SIG-M5 (cell line): ENCODE measurements at places on chromosomes 6 and 20.

- DNase-seq, result no peak
Measured at GRCh38 chr6:133040094-133040802, 200.9 kb upstream of the EYA4 start.

- no peak for DNase-seq
Measured at GRCh38 chr20:21146215-21146614, 20.3 kb downstream of the KIZ start.

DNA sequence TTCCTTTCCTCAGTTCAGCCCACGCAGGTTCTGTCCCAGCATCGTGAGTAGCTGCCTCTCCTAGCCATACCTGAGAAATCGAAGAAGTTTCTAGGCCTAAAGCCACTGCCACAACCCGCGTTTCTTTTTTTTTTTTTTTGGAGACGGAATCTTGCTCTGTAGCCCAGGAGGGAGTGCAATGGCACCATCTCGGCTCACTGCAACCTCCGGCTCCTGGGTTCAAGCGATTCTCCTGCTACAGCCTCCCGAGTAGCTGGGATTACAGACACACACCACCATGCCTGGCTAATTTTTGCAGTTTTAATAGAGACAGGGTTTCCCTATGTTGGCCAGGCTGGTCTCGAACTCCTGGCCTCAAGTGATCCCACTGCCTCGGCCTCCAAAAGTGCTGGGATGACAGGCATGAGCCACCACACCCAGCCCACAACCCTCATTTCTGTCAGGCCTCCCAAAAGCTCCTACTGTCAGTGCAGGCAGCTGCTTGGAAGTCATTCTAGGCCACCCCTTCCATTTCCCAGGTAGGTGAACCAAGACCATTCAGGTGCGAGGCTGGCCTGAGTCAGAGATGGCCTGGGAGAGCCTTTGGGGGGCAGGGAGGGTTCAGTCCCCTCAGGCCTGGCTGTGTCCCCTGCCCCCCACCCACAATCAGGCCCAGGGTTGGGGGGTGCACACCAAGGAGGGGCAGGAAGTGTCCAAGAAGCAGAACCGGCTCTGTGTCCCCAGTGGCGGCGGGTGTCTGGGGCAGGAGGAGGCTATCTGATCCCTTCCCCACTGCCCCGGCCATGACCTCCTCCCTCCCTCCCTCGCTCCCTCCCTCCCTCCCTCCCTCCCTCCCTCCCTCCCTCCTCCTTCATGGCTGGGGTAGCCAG, 47.2 kb downstream of the NOL4L start:
- DNase-seq, result no peak

DNA sequence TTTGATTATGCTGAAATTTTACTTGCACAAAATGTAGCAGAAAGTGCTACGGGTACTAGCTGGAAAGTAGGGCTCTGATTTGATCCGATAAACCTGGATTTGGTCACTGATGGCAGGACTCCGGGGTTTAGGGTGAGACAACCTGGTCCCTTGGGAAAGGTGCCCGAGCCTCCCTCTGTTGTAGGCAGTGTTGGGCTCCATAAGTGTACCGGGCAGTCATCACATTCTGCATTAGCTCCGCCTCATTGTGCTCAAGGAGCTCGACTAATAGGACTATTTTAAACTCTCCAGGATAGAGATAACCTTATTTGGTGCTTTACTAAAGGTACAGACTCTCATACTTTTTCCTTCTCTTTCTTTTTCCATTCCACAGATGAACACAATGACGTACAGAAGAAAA, 117.6 kb downstream of the UTRN start:
- DNase-seq, result no peak

DNA sequence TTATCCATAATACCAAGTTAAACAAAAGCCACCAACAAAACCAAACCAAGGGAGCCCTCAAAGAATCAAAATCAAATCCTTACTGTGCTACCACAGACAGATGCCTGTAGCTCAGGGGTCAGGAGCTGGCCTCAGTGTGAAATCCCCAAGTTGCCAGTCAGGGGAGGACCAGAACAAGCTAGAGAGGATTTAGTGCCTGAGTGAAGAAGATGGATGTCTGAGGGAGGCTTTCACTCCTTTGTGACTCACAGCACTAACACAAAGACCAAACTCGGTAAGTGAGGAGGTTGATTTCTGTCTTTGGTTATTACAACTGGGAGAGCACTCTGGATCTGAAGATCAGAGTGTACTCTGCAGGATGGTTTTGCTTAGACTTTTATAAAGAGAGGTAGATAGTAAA, 189.9 kb upstream of the ZNF184 start:
- DNase-seq, result no peak

- DNase-seq, result no peak
Measured at GRCh38 chr6:158408013-158408412, 95.7 kb downstream of the TULP4 start.

- DNase-seq, result no peak
Measured at GRCh38 chr6:97668716-97669115, 385.7 kb upstream of the MMS22L start.

- DNase-seq, result no peak
Measured at GRCh38 chr6:15474196-15474595, 188.6 kb downstream of the DTNBP1 start.

DNA sequence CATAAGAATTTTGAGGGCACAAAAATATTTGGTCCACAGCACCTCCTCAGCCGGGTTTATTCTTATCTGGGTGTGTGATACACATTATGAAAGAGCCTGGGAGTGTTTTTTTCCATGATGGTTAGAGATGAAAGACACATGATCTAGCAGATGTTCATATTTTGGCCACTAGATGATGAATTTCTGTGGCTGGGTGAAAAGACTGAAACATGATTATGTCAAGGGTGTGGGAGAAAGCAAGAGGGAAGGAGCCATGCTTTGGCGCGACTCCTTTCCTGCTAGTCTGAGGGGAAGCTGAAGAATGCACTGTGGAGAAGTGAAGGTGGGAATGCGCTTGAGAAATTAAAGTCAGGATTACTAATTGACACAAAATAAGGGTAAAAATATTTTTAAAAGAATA, 102.3 kb downstream of the SH3BGRL2 start:
- DNase-seq, result no peak

DNA sequence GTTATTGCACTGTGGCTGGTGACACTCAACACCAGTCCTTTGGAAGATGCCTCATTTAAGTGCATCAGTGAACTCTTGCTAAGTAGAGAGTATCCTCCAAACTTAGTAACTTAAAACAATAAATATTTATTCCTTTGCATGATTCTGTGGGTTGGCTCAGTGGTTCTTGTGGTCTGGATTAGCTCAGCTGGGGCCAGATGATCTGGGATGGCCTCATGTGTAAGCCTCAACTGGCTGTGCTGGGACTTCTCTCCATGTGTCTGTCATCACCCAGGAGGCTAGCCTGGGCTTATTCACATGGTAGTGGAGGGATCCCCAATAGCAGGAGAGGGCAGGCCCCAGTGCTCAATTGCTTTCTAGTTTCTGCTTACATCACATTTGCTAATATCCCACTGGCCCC, 8.3 kb downstream of the LRRN4 start:
- DNase-seq, result no peak

GRCh38 chr6:82957868-82958245, 107.8 kb downstream of the UBE3D start:
- DNase-seq, result no peak

GRCh38 chr6:56009636-56010035, 134.2 kb upstream of the BMP5 start:
- no peak for DNase-seq

DNA sequence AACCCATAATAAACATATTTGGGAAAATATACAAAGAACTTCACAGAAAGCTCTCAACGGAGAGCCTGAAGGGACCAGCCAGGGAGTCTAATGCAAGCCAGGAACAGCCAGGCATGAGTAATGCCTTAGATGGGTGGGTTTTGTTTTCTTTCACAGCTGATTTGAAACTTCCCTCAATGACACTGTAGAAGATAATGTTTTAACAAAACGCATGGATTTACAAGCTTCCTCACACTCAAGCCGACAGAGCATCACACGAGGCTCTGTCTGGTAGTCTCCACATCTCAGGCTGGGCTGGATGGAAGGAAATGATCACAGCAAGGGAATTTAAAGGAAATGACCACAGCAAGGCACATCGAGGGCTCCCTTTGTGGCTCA, 113.9 kb downstream of the GMPR start:
- DNase-seq, result no peak

- DNase-seq, result no peak
Measured at GRCh38 chr20:47406849-47407682, 50.6 kb upstream of the ZMYND8 start.

- no peak for DNase-seq
Measured at GRCh38 chr20:40720826-40721225, 31.8 kb upstream of the MAFB start.

GRCh38 chr6:151772446-151772845, 35.0 kb upstream of the ESR1 start:
- DNase-seq, result no peak

DNA sequence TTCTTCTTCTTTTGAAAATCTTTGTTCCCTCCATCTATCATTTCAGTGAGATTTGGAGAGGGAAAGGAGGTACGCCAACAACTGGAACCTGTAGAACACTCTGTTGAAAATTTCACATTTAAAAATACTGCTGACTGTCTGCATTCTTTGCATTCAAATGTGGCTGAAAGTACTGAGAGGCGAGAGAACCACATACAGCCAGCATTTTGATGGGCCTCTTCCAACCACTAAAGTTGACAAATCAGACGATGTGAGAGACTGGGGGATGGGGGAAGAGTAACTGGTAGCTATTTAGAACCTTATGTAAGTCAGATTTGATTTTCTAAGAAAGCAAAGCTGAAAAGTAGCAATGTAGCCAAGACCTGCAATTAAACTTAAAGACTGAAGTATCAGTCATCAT, 77.5 kb downstream of the FKBP5 start:
- no peak for DNase-seq

DNA sequence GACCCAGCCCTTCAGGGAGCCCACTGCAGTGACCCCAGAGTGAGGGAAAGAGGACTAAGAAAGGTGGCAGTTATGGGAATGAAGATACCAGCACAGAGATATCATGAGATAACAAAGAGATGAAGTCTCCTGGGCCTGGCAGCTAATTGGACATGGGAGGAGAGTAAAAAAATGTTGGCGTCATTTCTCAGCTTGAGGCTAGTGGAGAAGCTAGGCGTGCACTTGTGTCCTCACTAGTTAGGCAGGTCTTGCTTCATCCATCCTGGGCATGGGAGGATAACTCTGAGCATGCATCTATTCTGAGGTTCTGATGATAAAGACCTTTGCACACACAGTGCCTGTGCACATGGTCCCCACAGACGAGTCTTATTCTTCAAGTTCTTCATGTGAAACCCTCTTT, 4.1 kb upstream of the GFOD1 start:
- no peak for DNase-seq

DNA sequence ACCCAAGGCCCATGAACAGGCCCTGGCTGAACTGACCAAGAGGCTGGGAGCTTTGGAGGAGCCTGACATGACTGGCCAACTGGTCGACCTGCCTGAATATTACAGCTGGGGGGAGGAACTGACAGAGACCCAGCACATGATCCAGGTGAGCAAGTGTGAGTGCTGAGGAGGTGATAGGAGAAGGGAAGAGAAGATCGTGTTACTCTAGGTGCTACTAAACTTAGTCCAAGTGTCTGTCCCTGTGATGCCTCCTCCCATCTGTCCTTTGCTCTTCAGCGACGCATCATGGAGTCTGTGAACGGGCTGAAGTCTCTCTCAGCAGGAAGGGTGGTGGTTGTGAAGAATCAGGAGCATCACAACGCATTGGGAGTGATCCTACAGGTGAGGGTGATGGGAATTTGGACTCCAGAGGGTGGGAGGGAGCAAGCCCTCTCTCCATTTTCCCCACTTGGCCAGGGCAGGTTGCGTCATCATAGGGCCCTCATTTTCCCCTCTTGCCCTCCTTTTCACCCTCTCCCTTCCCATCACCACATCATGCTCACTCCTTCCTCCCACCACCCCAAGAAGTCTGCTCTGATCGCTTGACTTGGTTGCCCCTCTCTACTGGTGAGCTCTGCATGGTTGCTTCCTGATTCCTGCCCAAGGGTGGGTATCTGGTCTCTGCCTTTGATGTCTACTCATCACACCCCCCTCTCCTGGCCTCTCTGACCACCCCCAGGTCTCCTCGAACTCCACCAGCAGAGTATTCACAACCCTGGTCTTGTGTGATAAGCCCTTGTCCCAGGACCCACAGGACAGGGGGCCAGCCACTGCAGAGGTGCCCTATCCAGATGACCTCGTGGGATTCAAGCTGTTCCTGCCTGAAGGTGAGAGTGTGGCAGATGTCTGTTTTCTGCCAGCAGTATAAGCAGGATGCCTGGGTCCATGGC, 4.7 kb downstream of the DXO start:
- DNase-seq, result no peak

DNA sequence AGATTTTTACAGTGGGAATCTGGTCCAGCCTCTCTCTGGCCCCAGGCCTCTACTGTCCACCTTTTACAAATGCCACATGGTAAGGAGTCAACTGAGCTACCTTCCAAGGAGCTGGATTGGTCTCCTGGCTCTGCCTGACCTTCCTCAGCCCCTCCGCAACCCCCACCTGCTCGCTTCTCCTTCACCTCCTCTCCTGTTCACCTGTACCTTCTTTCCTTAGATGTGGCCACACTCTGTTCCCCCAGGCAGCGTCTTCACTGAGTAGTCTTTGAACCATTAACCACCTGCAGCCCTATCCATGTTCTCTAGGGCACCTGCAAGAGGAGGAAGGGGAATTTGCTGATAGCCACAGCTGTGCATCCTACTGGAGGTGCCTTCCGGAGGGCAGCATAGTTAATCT, 55.3 kb upstream of the DDR1 start:
- DNase-seq, result no peak

DNA sequence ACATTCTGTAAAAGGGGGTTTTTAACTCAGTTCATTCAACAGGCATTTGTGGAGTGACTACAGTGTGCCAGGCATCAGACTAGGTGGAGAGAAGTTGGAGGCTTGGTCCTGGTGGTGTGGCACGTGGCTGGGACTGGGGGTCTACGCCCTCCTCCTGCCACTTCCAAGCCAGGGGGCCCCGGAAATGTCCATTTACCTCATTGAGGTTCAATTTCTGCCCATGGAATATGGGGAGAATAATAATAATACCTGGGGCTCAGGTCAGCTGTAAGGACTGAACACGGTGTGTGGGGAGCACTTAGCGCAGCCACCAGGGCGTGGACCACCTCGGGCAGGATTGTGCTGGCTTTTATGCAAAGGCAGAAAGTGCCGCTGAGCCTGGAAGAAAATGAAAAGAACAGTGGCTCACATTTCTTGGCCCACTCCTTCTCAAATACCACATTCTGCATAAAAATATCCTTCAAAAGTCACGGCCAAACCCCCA, 229.4 kb downstream of the ANKRD60 start:
- no peak for DNase-seq

GRCh38 chr20:46176739-46177378, 58.7 kb downstream of the CD40 start:
- no peak for DNase-seq
